ENCODE measurements at places on chromosomes 12 and 14.
A peak's percentile ranks its signal among the peaks of the same experiment; 100 is the strongest.

DNA sequence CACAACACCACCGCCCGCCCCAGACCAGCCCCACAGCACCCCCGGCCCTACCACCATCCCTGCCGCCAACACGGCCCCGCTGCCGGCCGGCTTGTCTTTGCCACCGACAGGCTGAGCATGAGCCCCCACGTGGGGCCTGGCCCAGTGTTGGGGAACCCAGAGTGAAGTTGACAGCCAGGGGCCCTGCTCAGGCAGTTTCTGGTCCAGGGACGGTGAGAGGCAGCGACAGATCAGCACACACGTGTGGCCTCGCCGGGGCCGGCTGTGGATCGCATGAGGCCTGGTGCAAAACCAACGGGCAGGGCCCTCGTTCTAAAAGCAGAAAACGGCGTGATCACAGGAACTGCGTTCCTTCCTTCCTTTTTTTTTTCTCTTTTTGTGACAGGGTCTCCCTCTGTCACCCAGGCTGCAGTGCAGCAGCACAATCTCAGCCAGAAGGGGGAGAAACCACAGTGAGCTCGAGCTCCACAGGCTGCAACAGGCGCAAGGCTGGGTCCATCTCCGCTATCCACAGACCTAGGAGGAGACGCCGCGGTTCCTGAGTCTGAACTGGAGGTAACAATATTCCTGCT, 50.5 kb upstream of the FBRSL1 start:
- DNase-seq: peak; percentile 95

GRCh38 chr14:77027538-77028383, 747 bp downstream of the IRF2BPL start:
- DNase-seq: no peak

DNA sequence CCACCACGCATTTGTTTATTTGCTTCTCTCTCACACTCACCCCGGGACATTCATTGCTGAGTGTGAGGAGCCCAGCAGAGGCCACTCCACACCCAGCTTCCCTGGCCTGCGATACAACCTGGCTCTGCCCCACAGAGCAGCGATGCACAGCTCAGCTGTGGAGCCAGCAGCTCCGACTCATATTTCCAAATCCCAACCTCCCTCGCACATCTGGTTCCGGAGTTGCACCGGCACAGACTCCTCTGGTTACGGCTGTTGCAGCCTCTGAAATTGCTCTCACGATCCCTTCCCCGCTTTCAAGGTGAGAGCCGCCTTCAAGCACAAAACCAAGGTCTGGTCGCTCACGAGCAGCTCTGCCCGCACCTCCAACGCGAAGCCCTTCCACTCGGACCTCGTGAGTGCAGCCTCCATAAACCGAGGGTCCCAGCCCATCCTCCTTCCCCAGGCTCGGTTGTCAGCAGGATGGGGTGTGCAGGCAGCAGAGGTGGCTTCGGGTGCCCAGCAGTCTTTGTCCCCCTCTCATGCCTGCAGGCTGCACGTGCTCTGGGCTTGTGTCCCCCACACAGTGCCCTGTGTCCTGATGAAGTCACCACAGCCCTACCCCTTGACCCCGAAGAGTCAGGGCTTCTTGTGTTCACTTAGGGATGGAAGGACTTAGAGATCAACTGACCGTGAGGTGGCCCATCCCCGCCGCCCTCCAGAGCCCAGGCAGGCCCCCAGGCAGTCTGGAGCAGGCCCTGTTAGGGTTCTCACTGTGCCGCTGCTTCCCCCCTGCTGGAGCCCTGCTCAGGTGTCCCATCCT, 184.3 kb downstream of the ADGRD1 start:
- DNase-seq: peak; percentile 95

DNA sequence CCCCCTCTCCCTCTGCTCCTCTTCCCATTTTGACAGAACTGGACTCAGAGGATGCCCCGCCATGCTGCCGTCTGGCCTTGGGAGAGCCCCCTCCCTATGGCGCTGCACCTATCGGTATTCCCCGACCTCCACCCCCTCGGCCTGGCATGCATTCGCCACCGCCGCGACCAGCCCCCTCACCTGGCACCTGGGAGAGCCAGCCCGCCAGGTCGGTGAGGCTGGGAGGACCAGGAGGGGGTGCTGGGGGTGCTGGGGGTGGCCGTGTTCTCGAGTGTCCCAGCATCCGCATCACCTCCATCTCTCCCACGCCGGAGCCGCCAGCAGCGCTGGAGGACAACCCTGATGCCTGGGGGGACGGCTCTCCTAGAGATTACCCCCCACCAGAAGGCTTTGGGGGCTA, 1.5 kb downstream of the NFATC4 start:
- no peak for DNase-seq

GRCh38 chr14:24394275-24394674, 4.5 kb upstream of the NYNRIN start:
- no peak for DNase-seq

GRCh38 chr12:127943481-127944210, 323.3 kb upstream of the TMEM132C start:
- DNase-seq: no peak

DNA sequence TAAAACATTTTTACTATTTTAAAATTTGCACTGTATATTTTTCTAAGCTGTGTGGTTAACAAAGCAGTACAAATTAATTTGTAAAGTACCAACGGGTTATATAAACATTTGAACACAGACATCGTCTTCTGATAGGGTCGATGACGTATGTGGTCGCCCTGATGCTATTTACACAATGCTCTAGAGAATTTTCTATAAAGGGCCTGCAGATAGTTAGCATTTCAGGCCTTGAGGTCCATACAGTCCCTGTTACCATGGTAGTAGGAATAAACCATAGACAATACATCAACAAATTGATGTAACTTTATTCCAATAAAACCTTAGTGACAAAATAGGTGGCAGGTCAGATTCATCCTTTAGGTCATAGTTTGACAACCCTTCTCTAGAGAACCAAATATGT, 25.7 kb upstream of the PDZRN4 start:
- no peak for DNase-seq

DNA sequence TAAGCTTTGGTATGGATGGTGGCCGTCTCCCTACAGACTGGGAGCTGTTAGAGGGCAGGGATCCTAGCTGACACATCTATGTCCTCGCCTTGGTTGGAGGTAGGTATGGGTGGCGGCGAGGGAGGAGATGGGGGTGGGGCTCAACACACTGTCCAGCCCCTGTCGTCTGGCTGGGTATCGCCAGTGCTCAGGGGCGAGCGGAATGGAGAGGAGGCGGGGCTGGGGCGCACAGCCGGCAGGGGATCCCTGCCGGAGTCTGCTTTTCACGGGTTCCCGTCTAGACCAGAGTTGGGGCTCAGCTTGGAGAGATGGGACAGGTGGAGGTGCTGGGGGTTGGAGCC, 16.1 kb downstream of the TAMALIN start:
- peak; percentile 52 for DNase-seq

- no peak for DNase-seq
These were observed 172.9 kb upstream of the LRIG3 start for GRCh38 chr12:59093073-59093772.

GRCh38 chr12:1463073-1463905, 131.1 kb downstream of the FBXL14 start:
- no peak for DNase-seq

- no peak for DNase-seq
These were observed 79.9 kb downstream of the PHLDA1 start for GRCh38 chr12:75951399-75952278.

DNA sequence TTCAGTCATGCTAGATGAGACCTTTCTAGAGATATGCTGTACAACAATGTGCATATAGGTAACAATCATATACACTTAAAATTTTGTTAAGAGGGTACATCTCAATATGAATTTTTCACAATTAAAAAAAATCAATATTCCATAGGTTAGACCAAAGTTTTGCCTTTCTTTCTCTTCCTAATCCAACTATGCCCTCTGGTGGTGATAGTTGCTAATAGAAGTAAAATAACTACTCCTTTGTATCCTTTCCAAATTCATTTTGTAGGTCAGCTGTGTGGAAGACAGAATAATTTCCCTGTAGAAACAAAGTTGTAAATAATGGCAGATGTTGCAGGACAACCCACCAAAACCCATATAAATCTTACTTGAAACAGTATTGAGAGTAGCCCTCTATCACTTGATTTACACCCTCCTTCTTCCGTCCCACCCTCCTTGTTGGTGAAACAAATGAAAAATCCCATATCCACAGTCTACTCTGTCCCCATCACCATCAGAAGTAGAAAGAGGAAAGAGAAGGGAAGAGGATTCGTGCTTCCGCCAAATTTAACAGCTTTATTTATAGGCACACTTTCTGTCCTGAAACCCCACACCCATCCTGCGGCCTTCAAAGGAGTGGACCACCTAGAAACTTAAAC, 34.2 kb upstream of the KICS2 start:
- peak; percentile 72 for DNase-seq

- DNase-seq: no peak
These were observed 32.8 kb upstream of the PTGR2 start for GRCh38 chr14:73818821-73819220.

- DNase-seq: peak; percentile 96
These were observed 145.3 kb downstream of the SSPN start for GRCh38 chr12:26340649-26341048.

GRCh38 chr14:28629328-28630004, 137.1 kb upstream of the FOXG1 start:
- DNase-seq: no peak

DNA sequence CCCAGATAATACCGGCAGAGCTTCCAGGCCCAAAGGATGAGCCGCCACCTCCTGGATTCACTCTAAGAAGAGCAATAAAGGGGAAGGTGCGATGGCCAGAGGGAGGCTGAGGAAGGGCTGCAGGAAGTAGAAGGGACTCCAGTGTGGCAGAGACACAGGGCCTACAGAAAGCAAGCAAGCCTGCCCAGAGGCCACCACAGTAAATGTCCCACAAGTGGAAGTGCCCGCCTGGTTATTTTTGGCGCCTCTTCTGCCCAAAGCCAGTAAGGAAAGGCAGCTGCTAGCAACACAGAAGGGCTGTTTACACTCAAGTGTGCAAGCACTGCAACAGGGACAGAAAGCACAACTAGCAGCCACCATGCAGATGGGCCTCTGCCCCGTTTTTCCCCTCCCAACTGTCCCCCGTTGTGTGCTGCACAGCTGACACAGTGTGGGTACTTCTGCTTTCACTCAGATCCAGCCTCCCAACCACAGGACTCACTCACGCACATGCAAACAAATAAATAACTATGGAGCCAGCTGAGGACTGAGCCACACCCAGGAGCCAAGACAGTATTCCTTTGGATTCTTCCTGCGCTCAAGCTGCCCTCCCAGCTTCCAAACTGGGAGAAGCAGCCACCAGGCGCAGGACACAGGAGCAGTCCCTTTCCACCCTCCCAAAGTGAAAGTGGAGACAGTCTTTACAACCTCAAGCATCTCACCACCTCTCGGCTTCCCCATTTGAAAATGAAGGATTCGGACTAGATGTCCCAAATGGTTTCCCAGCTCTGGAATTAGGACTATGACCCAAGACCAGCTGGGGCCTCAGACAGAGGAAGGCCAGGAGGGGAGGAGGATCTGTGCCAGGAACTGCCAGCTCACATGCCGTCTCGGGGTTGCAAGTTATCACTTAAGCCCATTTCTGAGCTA, 40.0 kb upstream of the PNMA1 start:
- peak; percentile 81 for DNase-seq

- no peak for DNase-seq
These were observed 724.8 kb downstream of the C12orf50 start for GRCh38 chr12:87304406-87304805.

DNA sequence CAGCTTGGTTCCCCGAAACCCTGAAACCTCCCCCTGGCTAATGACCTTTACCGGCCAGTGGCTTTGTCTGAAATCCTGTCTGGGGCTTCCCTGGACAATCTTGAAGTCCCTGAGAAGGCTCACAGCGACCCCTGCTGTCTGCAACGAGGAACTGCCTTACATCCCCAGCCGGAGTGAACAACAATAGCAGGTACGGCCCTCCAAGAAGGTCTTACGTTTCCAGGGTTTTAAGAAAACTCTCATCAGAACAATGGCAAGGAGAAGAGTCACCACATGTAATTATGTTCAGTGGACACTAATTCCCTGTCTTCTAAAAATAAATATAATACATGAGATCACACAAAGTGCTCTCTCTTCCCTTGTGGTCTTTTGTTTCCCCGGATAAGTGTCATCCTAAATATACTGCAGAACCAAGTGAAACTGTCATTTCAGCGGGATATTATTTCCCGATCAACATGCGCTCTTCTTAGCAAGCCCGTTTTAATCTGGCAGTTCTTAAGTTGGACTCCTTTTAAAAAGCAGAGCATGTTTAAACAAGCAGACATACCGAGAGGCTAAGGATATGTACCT, 53.3 kb downstream of the RBM19 start:
- peak; percentile 73 for DNase-seq

GRCh38 chr12:12891881-12892355, 556 bp downstream of the GPRC5A start:
- DNase-seq: no peak

DNA sequence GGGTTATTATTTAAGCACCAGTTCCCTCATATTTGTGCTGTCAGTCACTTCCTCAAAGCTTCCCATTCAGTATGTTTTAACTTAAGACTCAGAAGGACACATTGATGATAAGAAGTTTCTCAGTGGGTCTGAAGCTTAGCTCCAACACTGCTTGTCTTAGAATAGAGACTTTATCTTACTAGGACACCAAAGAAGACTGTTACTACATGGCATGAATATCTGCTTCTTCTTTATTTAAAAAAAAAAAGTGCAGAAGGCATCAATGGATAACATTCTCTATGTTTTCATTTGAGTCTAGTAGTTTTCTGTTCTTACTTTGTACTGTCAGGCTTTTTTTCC, 404.2 kb downstream of the DAD1 start:
- no peak for DNase-seq

GRCh38 chr12:109782326-109782703, 50.9 kb downstream of the TRPV4 start:
- DNase-seq: no peak

- no peak for DNase-seq
These were observed 57.0 kb upstream of the GPHB5 start for GRCh38 chr14:63375769-63376168.

DNA sequence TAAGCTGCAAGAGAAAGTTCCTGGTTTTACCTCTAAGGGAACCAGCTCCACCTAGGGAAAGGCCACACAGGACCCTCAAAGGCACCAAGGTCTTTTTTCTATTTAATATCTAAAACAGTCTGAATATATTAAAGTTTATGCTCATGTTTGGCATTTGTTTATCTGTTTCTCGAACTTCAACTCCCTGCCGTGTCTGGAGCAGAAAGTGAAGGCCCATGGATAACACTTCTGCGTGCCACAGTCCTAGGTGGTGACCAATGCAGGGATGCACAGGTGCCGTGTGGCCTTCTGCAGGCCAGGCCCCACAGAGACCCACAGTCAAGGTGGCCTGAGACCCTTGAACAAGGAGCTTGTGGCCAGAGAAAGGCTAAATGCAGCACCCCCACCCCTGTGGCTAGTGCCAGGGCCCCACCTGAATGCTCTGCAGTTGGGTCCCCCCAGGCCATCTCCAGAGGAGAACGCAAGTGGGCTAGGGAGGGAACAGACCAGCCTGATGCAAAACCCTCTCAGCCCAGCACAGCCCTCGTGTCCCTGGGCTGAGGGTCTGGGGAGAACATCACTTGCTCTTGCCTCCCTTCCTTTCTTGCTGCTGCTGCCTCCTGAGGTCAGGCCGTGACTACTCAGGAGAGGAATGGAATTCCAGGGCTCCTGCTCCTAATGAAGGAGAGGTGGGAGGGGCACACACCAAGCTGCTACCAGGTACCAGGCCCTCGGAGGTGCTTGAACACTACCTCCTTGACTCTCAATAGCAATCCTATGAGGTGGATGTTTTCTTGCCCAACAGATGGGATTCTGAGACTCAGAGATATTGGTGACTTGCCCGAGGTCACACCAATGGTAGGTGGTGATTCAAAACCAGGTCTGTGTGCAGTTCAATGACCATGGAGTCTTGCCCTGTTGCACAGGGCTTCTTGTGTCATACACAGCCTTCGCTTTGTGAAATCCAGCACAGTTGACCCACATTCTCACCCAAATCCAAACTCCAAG, 45.4 kb downstream of the PSMA6 start:
- DNase-seq: no peak
